ENCODE measurements at places on chromosomes 7 and 10. TPM values are rescaled to one million over a fixed set of nuclear protein-coding genes. Genes with fewer than 3 reads are reported as not detected.

CNTNAP2 gene
- total RNA-seq: 110 TPM

LRRTM3 gene
- total RNA-seq: 0.03 TPM

GRCh38 chr7:132367795-132368194, 208.5 kb downstream of the PLXNA4 start:
- DNase-seq: no peak
- H3K27me3 ChIP-seq: no peaks in the 10 kb centered on the region
- no peaks in the 10 kb centered on the region for H3K4me1 ChIP-seq
- H3K4me3 ChIP-seq: no peak overlapping the region
- no peak overlapping the region for H3K27ac ChIP-seq

DNA sequence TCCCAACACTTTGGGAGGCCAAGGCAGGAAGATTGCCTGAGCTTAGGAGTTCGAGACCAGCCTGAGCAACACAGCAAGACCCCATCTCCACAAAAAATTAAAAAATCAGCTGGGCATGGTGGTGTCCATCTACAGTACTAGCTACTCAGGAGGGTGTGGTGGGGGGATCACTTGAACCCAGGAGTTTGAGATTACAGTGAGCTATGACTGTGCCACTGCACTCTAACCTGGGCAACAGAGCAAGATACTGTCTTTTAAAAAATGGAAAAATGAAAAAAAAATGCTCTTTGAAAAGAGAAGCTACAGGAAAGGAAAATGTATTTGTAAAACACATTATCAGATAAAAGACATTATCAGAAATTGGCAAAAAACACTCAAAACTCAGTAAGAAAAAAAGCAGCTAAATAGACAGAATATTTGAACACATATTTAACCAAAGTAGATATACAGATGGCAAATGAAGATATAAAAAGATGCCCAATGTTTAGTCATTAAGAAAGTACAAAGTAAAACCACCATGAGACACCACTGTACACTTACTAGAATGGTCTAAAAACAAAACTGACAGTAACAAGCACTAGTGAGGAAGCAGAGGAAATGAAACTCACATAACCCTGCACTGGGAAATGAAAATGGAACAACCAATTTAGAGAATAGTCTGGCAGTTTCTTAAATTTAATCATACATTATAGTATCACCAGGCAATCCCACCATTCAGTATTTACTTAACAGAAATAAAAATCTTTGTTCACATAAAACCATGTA, 40.5 kb downstream of the NRBF2 start:
- H3K36me3 ChIP-seq: peaks cover 33% of the 10 kb centered on the region
- H3K4me1 ChIP-seq: no peaks in the 10 kb centered on the region
- no peak overlapping the region for H3K27ac ChIP-seq
- no peak overlapping the region for H3K4me3 ChIP-seq
- no peaks in the 10 kb centered on the region for H3K27me3 ChIP-seq

DNA sequence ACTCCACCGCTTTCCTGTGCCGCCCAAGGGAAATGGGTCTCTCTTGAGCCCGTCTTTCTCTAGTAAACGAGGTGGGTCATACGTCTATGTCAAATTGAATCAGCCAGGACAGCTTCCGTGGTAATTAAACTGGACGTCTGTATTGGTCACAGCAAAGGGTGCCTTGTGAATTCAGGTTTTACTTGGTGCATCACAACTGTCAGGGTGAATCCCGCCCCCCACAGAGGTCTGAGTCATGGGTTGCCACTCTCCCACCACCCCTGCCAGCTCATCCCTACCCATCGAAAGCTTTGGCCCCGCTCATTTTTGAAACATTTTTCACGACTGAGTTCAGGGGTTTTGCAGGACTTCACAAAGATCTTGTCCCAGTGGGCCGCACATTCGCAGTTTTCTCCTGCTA, 8.0 kb upstream of the SP8 start:
- peaks cover 58% of the 10 kb centered on the region for H3K27me3 ChIP-seq
- H3K36me3 ChIP-seq: no peaks in the 10 kb centered on the region
- peaks cover 75% of the 10 kb centered on the region for H3K4me1 ChIP-seq
- H3K27ac ChIP-seq: no peak overlapping the region

DNA sequence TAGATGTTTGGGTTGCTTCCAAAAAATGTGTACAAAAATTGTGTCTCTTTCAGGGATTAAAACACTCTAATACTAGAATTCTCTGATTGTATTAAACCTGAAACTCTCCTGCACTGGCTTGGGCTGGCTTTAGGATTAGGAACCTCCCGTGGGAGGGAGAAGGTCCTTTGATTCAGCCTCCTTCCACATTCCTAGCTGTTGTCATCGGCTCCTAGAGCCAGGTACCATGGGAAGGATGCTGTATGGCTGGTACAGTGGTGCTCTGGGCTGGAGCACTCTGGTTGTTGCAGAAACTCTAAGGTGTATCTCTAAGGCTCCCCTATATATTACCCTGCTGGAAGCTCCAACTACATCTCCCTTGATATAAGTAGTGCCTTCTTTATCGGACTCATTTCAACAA, 245.2 kb upstream of the FOXK1 start:
- no peak for DNase-seq
- H3K4me1 ChIP-seq: no peaks in the 10 kb centered on the region
- no peaks in the 10 kb centered on the region for H3K36me3 ChIP-seq

Data from neural progenitor cell (in vitro differentiated cells).